ENCODE measurements at places on chromosomes 2 and 18. TPM values are rescaled to one million over a fixed set of nuclear protein-coding genes. Genes with fewer than 3 reads are reported as not detected.

OTOS gene
- not detected for total RNA-seq

NT5DC4 gene
- not detected for total RNA-seq

POTEJ gene
- not detected for total RNA-seq

DES gene
- 3.8 TPM for total RNA-seq

GKN2 gene
- not detected for total RNA-seq

CHRNG gene
- not detected for total RNA-seq

EFR3B gene
- total RNA-seq = 5.8 TPM

ACADL gene
- 0.96 TPM for total RNA-seq

TOGARAM2 gene
- total RNA-seq = 0.86 TPM

PJVK gene
- 6.3 TPM for total RNA-seq

ASB18 gene
- not detected for total RNA-seq

BOLL gene
- total RNA-seq = not detected

GRCh38 chr2:133828913-133829312, 260.6 kb upstream of the NCKAP5 start:
- no peak overlapping the region for H3K27ac ChIP-seq
- H3K27me3 ChIP-seq = no peaks in the 10 kb centered on the region
- DNase-seq = no peak
- H3K4me3 ChIP-seq = no peak overlapping the region

GRCh38 chr2:128642821-128643220, 324.2 kb upstream of the HS6ST1 start:
- no peaks in the 10 kb centered on the region for H3K27me3 ChIP-seq
- peaks cover 22% of the 10 kb centered on the region for H3K4me1 ChIP-seq
- peak; percentile 40 for DNase-seq
- H3K36me3 ChIP-seq = no peaks in the 10 kb centered on the region
- H3K27ac ChIP-seq = no peak overlapping the region
- H3K4me3 ChIP-seq = no peak overlapping the region

- no peak for DNase-seq
- no peak overlapping the region for H3K27ac ChIP-seq
- no peaks in the 10 kb centered on the region for H3K36me3 ChIP-seq
- no peaks in the 10 kb centered on the region for H3K4me1 ChIP-seq
- H3K4me3 ChIP-seq = no peak overlapping the region
Measured at GRCh38 chr18:42614619-42615293, 500.7 kb downstream of the RIT2 start.

GRCh38 chr2:70988726-70989648, 5.7 kb downstream of the TEX261 start:
- no peaks in the 10 kb centered on the region for H3K27me3 ChIP-seq
- peaks cover 3% of the 10 kb centered on the region for H3K4me1 ChIP-seq
- DNase-seq = peak; percentile 22
- H3K36me3 ChIP-seq = peaks cover 42% of the 10 kb centered on the region
- no peak overlapping the region for H3K4me3 ChIP-seq
- no peak overlapping the region for H3K27ac ChIP-seq

GRCh38 chr2:61969376-61969775, 63.9 kb downstream of the COMMD1 start:
- H3K27me3 ChIP-seq = no peaks in the 10 kb centered on the region
- DNase-seq = no peak
- peaks cover 3% of the 10 kb centered on the region for H3K4me1 ChIP-seq
- no peak overlapping the region for H3K27ac ChIP-seq

GRCh38 chr2:141195087-141195486, 935.7 kb downstream of the LRP1B start:
- no peaks in the 10 kb centered on the region for H3K36me3 ChIP-seq
- no peak overlapping the region for H3K27ac ChIP-seq
- no peaks in the 10 kb centered on the region for H3K4me1 ChIP-seq

DNA sequence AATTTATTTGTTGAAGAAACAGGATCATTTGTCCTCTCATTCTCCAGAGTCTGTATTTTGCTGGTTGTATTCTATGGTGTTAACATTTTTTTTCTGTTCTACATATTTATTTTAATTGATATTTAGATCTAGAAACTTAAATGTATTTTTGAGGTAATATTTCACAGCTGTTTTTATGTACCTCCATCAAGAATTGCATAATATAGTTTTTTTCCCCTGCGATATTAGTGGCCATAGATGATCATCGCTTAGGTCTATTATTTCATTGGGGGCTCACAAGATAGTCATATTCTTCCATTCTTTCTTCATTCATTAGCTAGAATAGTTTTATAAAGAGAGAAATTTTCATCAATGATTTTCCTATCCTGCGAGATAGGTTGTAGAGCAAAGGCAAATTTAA, 89.3 kb downstream of the PARD3B start:
- H3K36me3 ChIP-seq = no peaks in the 10 kb centered on the region
- no peak overlapping the region for H3K4me3 ChIP-seq

- H3K4me1 ChIP-seq = no peaks in the 10 kb centered on the region
- no peak for DNase-seq
- no peak overlapping the region for H3K4me3 ChIP-seq
- no peaks in the 10 kb centered on the region for H3K27me3 ChIP-seq
Measured at GRCh38 chr18:9070212-9070611, 32.3 kb upstream of the NDUFV2 start.

DNA sequence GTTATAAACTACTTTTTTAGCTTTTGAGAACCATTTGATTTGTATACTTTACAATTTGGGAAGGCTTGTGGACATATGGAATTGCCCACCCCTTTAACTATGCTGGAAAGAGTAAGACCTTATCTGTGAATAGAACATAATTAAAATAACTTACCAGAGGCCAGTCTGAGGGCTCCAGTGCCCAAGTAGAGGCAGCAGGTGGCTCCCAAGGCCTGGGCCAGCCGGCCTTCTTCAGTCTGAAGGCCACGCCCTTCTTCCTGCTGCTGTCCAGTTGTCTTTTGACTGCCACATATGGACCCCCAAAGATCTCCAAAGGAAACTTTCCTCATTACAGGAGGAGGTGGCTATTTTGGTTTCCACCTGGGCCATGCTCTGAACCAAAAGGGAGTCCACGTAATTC, 12.0 kb upstream of the IL18RAP start:
- H3K36me3 ChIP-seq = no peaks in the 10 kb centered on the region
- H3K4me3 ChIP-seq = no peak overlapping the region
- H3K4me1 ChIP-seq = no peaks in the 10 kb centered on the region
- no peaks in the 10 kb centered on the region for H3K27me3 ChIP-seq

GRCh38 chr2:196076778-196077568, 8.3 kb upstream of the DNAH7 start:
- H3K36me3 ChIP-seq = no peaks in the 10 kb centered on the region
- H3K27ac ChIP-seq = no peak overlapping the region
- H3K4me1 ChIP-seq = no peaks in the 10 kb centered on the region
- no peak overlapping the region for H3K4me3 ChIP-seq
- no peak for DNase-seq

- H3K27me3 ChIP-seq = no peaks in the 10 kb centered on the region
- H3K36me3 ChIP-seq = peaks cover 25% of the 10 kb centered on the region
- H3K27ac ChIP-seq = no peak overlapping the region
- H3K4me1 ChIP-seq = no peaks in the 10 kb centered on the region
- no peak for DNase-seq
Measured at GRCh38 chr2:238024986-238025385, 35.8 kb upstream of the SCLY start.

DNA sequence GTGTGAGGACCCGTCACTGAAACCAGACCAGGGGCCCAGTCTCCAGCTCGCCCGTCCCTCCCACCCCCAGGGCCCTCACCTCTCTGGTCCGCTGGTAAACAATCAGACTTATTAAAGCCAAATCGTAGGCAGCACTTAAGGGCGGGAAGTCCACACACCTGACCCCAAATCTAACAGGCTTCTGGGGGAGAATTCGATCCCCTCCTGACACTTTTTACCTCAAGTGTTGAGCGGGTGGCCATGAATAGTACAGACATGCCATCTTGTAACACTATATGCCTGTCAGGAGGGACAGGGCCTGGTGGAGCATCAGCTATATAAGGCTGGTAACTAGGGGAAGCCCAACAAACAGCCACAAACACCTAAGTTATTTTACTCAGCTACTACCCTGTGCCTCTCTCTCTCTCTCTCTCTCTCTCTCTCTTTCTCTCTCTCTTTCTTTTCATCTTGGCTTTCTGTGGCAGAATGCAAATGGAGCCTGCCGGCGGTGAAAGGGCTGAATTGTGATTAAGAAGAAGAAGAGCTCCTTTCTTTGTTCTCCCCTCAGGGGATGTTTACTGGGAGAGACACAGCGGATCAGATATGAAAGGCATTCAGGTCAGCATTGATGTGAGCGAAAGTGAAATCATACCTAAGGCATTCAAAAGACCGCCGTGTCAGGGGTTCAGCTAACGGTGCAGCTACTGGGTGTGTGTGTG, 9.5 kb downstream of the ZEB2 start:
- H3K4me1 ChIP-seq = peaks cover 7% of the 10 kb centered on the region
- peaks cover 99% of the 10 kb centered on the region for H3K27me3 ChIP-seq
- no peak overlapping the region for H3K4me3 ChIP-seq
- DNase-seq = peak; percentile 83

- H3K4me1 ChIP-seq = peaks cover 6% of the 10 kb centered on the region
- H3K4me3 ChIP-seq = no peak overlapping the region
- DNase-seq = no peak
Measured at GRCh38 chr2:70475266-70475665, 78.4 kb downstream of the TGFA start.

GRCh38 chr2:862731-863466, 87.8 kb upstream of the SNTG2 start:
- DNase-seq = no peak
- H3K36me3 ChIP-seq = no peaks in the 10 kb centered on the region
- peaks cover 6% of the 10 kb centered on the region for H3K4me1 ChIP-seq
- no peak overlapping the region for H3K4me3 ChIP-seq

GRCh38 chr2:239061824-239062570, 214.1 kb downstream of the TWIST2 start:
- no peak for DNase-seq
- H3K27ac ChIP-seq = no peak overlapping the region
- no peak overlapping the region for H3K4me3 ChIP-seq
- no peaks in the 10 kb centered on the region for H3K4me1 ChIP-seq

DNA sequence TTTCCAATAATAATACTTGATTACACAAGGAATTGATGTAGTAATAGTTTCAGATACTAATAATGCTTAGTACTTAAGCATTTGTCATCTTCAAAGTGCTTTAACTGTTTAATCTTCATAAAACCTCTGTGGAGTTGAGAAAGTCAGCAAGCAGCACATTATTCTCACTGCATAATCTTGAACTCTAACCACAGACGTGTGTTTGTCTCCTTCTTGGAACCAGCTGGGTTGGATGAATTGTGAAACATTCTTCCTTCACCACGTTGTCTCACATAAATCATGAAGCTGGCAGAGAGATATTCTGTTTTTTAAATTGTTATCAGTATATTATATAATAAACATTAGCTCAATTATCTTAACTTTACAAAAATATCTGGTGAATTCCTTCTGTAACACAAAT, 55.1 kb upstream of the LDAH start:
- H3K27ac ChIP-seq = no peak overlapping the region
- H3K4me1 ChIP-seq = peaks cover 2% of the 10 kb centered on the region
- no peaks in the 10 kb centered on the region for H3K36me3 ChIP-seq
- no peak overlapping the region for H3K4me3 ChIP-seq

DNA sequence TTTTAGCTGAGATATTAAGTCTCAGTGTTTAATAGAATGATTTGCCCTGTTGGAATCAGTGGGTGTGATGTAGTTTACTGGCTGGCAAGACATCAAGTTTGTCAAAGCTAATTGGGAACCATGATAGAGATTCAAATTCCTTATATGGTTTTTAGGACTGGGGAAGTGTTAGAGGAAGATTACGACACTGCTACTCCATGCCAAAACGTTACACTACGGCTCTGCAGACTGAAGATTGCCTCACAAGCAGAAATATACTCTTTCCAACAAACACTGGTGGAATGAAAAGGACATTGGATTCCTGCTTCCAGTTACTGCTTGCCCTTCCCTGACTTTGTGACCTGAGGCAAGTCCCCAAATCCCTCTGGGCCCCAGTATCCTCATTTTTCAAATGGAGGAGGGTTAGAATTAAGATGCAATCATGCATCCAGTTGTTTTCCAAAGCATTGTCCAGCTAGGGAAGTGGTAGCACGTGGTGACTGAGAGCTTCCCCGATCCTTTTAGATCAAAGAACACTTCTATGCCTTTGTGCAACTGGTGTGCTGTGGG, 147.6 kb downstream of the CDC42EP3 start:
- no peaks in the 10 kb centered on the region for H3K4me1 ChIP-seq
- no peaks in the 10 kb centered on the region for H3K36me3 ChIP-seq
- no peak for DNase-seq
- no peaks in the 10 kb centered on the region for H3K27me3 ChIP-seq
- H3K27ac ChIP-seq = no peak overlapping the region

- H3K36me3 ChIP-seq = no peaks in the 10 kb centered on the region
- H3K27ac ChIP-seq = no peak overlapping the region
- H3K27me3 ChIP-seq = no peaks in the 10 kb centered on the region
- no peak for DNase-seq
Measured at GRCh38 chr2:140657657-140658056, 1473.2 kb downstream of the LRP1B start.

GRCh38 chr2:3189961-3190360, 187.7 kb downstream of the EIPR1 start:
- H3K27me3 ChIP-seq = no peaks in the 10 kb centered on the region
- DNase-seq = no peak
- no peaks in the 10 kb centered on the region for H3K4me1 ChIP-seq
- no peak overlapping the region for H3K27ac ChIP-seq
- H3K36me3 ChIP-seq = peaks cover 21% of the 10 kb centered on the region

- H3K27ac ChIP-seq = no peak overlapping the region
- peak; percentile 59 for DNase-seq
- no peaks in the 10 kb centered on the region for H3K4me1 ChIP-seq
- H3K27me3 ChIP-seq = no peaks in the 10 kb centered on the region
- no peaks in the 10 kb centered on the region for H3K36me3 ChIP-seq
- no peak overlapping the region for H3K4me3 ChIP-seq
Measured at GRCh38 chr18:52657043-52657805, 317.2 kb downstream of the DCC start.

DNA sequence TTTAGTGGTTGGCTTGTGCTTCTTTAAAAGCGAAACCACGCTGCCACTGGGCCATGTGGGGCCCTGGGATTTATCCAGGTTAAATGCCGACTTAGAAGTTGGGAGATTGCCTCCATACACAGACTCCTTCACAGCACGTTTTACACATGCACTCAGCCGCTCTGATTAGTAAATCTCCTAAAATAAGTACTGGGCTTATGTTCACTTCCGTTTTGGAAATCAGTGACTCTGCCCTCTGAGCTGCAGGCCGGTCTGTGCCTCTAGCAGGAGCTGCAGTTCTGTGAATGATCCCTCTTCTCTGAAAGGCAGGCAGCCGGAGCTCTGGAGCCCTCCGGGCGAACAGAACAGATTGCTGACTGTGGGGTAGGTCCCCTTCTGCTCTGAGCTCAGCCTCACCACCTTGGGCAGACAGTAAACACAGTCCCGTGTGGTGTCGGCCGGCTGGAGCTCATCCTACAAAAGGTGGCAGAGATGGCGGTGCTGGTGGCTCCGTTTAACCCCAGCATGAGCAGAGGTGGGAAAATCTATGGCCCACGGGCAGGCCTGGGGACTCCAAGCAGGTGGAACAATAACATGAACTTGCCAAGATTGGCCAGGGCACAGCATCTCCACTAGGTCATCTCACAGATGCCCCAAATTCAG, 9.8 kb upstream of the RAB17 start:
- H3K27me3 ChIP-seq = no peaks in the 10 kb centered on the region
- H3K36me3 ChIP-seq = peaks cover 26% of the 10 kb centered on the region
- no peak overlapping the region for H3K4me3 ChIP-seq
- DNase-seq = peak; percentile 53
- H3K4me1 ChIP-seq = peaks cover 33% of the 10 kb centered on the region

- no peak overlapping the region for H3K4me3 ChIP-seq
- no peaks in the 10 kb centered on the region for H3K27me3 ChIP-seq
- H3K4me1 ChIP-seq = no peaks in the 10 kb centered on the region
- no peaks in the 10 kb centered on the region for H3K36me3 ChIP-seq
Measured at GRCh38 chr18:31439807-31440325, 7.7 kb upstream of the DSG3 start.
